Stimulated activated CD4-positive, alpha-beta T cell treated with anti-CD3 and anti-CD28 coated beads, Interleukin-15, amount 100 ng/mL, for 1 hour (primary cell): ENCODE measurements at places on chromosomes 12 and 14.

GRCh38 chr12:47408171-47408871, 297.5 kb downstream of the RPAP3 start:
- no peak for DNase-seq

GRCh38 chr14:73462815-73463214, 4.5 kb upstream of the NUMB start:
- DNase-seq, result no peak

GRCh38 chr12:26092346-26093105, 32.3 kb downstream of the BHLHE41 start:
- DNase-seq, result no peak

DNA sequence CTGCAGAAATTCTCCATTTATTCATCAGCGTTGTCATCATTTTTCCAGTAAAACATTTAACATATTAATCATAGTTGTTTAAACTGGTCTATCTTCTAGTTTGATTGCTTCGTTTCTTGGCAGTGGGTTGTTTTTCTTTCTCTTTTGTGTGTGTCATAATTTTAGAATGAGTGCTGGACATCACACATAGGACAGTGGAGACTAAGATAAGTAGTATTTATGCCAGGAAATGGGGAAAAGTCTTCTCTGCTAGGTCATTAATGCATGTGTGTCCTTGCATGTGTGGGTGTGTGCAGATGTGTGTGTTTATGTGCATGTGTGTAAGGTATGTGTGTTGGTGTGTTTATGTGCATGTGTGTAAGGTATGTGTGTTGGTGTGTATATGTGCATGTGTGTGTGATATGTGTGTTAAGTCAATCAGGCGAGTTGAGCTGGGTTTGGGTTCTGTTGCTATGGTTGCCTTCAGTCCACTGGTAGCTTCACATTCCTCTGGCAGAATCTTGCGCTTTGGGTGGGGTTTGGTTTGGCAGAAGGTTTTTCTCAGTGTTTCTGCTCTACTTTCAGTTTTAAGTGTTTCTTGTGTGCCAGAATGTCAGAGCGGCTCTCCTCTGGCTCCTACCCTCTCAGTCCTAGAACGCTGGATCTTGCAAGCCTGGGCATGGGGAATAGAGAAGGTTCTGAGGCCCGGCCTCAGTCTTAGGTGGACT, 7.8 kb upstream of the ADGRD1 start:
- no peak for DNase-seq

DNA sequence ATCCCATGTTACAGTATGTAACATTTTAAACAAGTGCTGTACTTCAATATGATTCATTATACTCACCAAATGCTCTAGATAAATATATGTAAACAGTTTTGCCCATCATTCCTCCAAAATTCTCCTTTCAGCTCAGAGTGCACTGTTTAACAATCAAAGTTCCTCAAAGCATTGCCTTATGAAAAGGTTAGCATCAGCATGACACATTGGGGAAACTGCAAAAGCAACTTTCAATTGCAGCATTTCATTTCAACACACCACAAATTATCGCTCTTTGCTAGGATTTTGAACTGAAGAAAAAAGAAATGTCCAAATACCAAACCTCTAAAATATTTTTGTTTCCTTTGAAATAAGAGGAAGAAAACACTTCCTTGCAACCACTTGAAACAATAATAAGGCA, 413.2 kb downstream of the FLRT2 start:
- DNase-seq, result no peak

- DNase-seq, result no peak
These were observed 252.3 kb downstream of the KTN1 start for GRCh38 chr14:55832122-55832911.

DNA sequence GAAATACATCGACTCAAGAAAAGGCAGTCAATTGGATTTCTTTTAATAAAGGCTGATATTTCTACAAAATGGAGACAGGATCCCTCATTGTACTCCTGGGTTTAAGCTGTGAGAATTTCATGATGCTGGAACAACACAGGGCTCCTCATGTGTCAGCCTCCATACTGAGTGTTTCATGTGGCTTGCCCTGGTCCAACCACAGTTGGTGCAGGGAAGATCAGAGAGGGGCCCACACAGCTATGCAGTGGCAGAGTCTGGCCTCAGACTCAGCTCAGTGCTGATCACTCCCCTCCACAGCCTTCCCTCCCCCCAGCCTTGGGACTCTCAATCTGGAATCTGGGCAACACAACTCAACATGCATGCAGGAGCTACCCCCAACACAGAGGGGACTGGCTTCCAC, 122.5 kb upstream of the OVCH1 start:
- no peak for DNase-seq

DNA sequence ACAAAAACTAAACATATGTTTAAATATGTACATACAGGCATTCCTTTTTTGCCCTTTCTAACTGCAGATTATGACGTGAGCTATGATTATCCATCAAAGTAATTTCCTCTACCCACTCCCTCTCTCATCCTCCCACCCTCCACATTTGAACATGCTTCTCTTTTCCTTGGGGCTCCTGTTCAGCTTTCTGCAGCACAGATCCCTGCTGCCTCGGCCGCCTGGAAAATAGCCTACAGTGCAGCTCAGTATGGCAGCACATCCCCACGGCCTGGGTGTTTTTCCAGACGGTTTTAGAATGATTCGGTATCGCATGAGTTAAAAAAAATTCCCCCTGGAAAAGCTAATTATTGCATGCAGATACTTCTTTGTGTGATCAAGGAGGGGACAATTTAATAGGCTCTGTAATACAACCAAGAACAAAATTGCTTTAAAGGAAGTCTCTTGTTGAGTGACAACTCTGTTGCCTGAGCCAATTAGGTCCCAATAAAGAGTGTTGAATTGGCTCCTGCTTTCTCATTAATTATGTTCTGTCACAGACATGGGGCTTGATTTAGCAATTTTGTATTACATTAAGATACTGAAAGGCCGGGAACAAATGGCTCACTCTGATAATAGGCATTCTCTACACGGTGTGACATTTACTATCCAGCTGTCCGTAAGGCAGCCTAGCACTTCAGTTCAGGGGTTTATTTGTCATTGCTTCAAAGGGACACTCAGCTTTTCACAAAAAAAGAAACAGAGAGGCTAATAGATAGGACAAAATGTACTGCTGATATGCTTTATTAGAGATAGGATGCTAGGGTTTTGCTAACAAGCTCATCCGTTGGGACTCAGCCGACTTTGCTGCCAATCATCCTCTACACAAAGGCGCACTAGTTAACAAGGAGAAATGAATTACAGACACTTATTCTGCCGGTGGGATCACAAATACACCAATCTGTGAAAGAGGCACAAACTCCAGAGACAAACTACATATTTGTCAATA, 285.8 kb upstream of the G2E3 start:
- no peak for DNase-seq

GRCh38 chr14:43413084-43413483, 1094.0 kb downstream of the FSCB start:
- DNase-seq, result no peak

- no peak for DNase-seq
These were observed 50.0 kb downstream of the FIGNL2 start for GRCh38 chr12:51798501-51798900.

DNA sequence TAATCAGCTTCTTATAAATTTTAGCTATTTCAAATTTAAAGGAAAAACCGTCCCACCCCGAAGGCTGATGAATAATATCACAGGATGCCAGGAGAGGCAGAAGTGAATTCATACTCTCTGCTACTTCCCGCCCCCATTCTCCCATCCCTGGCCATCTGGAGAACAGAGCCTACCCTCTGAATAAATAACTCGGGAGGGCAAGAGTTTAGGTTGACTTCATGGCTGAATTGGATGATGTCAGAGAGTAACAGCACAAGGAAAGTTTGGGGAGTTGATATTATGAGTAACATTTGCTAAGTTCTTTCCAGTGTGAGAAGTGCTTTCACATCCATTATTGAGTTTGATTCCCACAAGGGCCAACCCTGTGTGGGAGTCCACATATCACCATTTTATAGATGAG, 241.6 kb downstream of the EGLN3 start:
- DNase-seq, result no peak

GRCh38 chr14:69713993-69714679, 52.8 kb upstream of the SRSF5 start:
- DNase-seq, result no peak

DNA sequence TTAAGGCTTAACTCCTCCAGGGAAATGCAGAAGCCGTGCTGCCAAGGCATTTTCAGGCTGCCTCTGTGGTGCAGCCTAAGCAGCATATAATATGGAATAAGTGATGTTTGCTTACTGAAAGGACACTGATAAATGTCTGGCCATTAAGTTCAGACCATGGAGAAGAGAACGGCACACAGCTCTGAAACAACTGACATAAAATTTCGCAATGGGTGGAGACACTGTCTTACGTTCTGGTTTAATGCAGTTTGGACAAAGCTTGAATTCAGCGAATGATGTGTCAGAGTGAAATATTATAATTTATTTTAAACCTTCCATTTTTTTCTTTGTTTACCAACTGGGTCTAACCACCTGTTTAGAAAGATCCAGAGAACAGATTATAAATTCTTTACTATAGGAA, 27.2 kb upstream of the NRXN3 start:
- no peak for DNase-seq

- no peak for DNase-seq
These were observed 8.6 kb downstream of the DHX37 start for GRCh38 chr12:124980098-124980892.

DNA sequence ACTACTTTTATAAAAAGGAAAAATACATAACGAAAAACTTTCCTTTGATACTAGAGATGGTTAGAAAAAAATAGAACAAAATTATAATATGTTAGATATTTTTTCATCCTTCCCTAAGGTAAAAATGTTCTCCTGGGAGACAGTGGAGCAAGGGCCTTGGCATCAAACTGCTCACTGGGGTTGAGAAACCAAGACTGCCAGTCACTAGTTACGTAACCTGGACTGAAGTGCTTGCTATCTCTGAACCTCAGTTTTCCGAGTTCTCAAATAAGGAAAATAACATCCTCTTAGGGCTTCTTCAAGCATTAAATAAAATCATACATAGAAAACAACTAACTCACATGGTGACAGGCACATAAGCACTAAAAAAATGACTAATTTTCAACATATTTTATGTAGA, 48.2 kb upstream of the FRMD6 start:
- DNase-seq, result no peak

- no peak for DNase-seq
These were observed 9.7 kb upstream of the HOXC6 start for GRCh38 chr12:54018468-54018984.

- no peak for DNase-seq
These were observed 173.0 kb upstream of the G2E3 start for GRCh38 chr14:30385925-30386324.

DNA sequence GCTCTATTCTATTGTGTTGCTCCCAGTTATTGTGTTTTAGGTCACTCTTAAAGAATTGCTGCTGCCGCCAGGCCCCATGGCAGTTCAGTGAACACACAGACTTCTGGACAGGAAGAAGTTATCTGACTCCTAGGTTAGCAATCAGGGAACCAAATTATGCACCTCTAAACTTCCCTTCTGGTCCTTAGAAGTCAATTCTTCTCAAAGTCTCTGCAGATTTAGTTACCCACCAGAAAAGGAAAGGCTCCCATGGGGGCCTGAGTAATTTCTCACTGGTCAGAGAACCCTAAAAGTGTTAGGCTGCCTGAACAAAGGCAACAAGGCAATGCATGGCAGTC, 10.0 kb downstream of the EMP1 start:
- DNase-seq, result no peak

- DNase-seq, result no peak
These were observed 11.9 kb downstream of the STYX start for GRCh38 chr14:52741865-52742264.

GRCh38 chr12:114935658-114936057, 251.7 kb upstream of the TBX3 start:
- no peak for DNase-seq

- DNase-seq, result no peak
These were observed 73.5 kb upstream of the VASH1 start for GRCh38 chr14:76687611-76688382.

DNA sequence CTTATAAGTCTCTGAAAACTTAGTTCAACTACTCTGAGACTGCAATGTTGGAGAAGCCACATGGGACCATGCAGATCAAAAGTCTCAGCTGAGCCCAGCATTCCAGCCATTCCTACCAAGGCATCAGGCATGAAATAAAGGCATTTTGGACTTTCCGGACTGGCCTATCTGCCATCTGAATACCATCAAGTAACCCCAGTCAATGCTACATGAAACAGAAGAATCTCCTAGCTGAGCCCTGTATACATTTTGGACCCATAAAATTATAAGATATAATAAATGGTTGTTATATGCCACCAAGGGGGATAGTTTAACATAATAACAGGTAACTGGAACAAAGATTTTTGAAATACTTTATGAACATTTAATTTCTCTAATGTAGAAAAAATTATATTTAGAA, 9.3 kb upstream of the TMEM260 start:
- DNase-seq, result no peak

GRCh38 chr14:21771671-21772070, 98.1 kb upstream of the OR4E1 start:
- DNase-seq, result no peak

DNA sequence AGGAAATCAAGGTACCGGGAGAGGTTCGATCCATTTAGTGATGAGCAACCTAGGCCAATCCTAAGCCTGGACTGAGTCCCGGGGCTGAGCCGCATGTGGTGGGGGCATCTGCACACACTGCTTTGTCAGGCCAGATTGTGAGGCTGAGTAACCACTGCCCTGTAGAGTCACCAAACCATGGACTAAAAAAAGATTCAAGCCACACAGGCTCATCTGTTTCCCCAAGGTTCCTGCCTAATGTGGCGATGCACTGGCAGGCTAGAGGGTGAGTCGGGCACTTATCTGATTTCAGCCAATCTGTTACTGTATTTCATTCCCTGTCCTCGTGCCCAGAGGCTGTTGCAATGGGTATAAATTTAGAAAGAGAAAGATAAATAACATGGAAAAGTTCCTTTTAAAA, 140.8 kb downstream of the TTC7B start:
- DNase-seq, result no peak

DNA sequence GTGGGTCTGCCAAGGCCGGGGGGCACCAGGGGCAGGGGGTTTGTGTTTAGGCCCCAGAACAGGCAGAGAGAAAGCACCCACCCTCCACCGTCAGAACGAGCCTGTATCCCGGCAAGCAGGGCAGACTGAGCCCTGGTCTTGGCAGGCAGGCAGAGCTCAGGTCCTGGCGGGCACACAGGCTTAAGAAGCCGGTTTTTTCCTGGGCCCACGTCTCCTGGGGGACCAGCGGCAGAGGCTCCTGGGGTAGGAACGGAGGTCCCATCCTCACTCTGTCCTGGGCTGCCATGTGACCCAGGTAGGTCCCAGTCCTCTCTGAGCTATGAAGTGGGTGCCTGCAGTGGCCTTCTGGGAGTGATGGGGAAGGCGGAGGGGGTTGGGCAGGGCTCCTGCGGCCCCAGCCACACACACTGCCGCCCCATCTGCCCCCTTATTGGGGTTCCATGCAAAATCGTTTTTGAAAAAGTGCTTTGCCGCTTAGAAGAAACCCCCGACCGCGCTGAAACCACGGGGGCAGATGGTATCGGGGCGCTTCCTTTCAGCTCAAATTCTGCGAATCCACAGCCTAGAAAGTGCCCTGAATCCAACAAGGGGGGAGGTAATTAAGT, 24.2 kb downstream of the SH2B3 start:
- DNase-seq, result peak; percentile 61
